Suppressor macrophage (primary cell): ENCODE measurements at places on chromosomes 16 and 17.

- peak; percentile 38 for DNase-seq
These were observed 70.5 kb downstream of the MARF1 start for GRCh38 chr16:15572329-15573001.

GRCh38 chr17:68318103-68318991 lies 27.1 kb downstream of the ARSG start:
- peak; percentile 80 for DNase-seq

GRCh38 chr16:29850998-29851397 lies 12.0 kb downstream of the CDIPT start:
- DNase-seq: no peak

GRCh38 chr16:30005341-30006094 lies 5.3 kb downstream of the DOC2A start:
- peak; percentile 66 for DNase-seq

DNA sequence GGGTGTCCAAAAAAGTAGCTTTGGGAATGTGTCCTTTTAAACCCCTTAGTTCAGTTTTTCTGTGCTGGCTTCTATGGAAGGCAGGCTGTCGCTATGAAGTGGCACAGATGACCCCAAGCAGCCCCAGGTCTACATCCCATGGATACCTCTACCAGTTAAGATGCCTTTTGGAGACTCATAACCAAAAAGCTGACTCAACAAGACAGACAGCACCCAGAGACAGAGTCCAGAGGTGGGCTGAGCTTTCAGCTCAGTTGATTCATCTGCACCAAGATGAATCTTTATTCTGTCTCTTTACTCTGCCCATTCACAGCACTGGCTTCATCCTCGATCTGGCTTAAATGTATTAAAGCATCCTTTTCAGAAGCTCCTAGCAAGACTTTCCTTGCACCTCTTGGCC lies 29.8 kb upstream of the RBBP6 start:
- no peak for DNase-seq

- DNase-seq: no peak
These were observed 87.4 kb downstream of the MSI2 start for GRCh38 chr17:57343717-57344116.

DNA sequence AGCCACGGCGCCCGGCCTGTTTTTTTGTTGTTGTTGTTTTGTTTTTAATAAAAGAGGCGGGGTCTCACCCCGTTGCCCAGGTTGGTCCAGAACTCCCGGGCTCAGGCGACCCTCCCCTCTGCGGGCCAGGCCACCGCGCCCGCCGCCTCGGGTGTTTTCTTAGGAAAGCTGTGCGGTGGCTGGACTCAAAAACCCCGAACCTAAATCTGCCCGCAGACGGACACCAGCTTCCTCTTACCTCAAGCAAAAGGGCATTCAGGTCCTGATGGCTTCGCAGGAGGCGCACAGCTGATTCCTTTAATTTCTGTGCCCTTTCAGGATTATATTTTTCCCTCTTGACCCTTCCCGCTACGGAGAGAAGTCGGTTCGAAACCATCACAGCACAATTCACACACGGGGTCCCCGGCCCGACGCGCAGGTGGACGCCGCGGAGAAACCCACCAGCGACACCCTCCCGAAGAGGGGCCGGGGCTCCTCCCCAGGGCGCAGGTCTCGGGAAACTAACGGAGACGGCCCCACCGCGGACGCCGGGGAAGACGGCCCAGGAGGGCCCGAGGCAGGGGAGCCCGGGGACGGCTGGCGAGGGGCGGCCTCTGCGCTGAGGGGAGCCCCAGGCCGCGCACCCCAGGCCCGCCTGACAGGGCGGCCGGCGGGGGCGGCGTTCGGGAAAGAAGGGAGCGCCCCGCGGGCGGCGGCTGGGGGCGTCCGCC lies 653 bp downstream of the FANCA start:
- DNase-seq: peak; percentile 36

- DNase-seq: no peak
These were observed 86.3 kb upstream of the DHX40 start for GRCh38 chr17:59479141-59479540.

- no peak for DNase-seq
These were observed 14.3 kb downstream of the DCAF7 start for GRCh38 chr17:63564562-63564961.

DNA sequence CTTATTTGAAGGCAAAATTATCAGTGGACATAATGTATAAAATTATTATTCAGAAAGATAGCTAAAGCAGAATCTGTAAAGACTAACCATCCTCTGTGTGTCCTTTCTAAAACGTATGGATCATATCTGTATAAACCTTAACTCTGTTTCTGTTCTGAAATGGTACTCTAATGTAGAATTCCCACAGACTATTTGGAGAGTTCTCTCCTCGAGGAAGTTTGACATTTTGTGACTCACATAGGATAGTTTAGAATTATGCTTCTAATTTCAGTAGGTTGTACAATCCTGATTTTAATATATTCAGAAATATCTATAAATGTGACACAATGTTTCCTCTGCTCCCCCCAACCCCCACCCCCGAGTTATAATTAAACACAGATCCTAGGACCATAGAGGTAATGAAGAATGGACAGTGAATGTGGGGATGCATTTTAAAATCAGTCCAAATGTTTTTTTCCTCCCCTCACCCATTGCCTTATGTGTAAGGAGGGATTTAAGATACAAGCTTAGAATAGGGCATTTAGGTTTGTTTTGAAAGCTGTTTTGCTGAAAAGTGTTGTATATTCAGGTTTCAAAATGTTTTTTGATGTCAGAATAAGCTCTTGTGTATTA lies 66.8 kb downstream of the BCAS3 start:
- DNase-seq: no peak

GRCh38 chr17:76238847-76239537 lies 1.3 kb downstream of the RNF157 start:
- DNase-seq: no peak
